ENCODE measurements at places on chromosomes 4 and X.

DNA sequence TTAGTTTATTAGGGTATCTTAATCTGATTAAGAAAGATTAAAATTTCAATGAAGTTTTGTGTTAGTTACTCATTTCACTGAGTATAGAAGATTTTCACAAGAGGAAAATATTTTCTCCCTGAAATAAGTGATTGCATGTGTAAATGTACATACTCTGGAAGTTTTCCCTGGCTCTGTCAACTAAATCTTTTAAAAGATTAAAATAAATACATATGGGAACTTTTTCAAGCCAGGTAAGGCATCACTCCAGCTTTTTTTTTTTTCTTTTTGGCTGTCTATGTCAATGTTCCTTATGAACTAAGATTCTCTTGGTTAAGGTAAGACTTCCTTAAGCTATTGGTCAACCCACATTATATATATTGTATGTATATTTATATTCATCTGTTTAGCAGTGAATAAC, 117.6 kb downstream of the CBR4 start:
- no peak for DNase-seq

DNA sequence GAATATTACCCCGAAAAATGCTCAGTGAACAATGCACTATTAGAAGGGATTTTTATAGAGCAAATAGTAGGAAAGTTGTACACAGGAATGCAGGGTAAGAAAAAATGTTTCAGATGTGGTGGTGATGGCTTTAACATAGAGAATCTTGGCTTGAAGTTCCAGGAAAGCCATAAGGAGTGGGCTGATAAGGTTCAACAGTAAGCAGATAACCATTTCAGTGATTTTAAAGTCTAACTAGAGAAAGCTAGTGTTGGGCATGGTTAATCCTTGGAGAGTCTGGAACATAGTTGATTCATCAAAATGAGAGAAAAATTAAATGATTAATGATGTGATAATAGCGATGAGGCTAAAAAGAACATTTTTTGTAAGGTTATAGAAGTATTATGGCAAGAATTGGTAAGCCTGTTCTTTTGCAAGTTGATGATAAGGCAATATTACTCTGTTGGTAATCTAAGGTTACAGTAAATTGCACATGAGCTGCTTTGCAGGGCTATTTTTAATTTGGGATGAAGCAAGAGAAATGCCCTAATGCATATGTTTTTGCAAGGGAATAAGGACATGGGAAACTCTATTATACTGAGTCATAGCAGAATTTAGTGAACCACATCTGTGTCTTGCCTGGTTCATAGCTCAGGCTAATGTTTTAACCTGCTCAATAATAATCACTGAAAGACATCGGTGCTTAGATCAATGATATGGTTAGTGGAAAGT, 44.3 kb downstream of the GALNTL6 start:
- no peak for DNase-seq

DNA sequence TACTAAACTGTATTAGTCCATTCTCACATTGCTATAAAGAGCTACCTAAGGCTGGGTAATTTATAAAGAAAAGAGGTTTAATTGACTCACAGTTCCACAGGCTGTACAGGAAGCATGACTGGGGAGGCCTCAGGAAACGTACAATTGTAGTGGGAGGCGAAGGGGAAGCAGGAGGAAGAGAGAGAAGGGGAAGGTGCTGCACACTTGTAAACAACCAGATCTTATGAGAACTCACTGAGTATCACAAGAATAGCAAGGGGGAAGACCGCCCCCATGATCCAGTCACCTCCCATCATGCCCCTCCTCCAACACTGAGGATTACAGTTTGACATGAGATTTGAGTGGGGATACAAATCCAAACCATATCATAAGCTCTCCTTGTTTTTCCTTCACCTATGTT, 40.9 kb downstream of the RPA4 start:
- DNase-seq = no peak

GRCh38 chr4:89324671-89325070, 17.1 kb upstream of the GPRIN3 start:
- no peak for DNase-seq

GRCh38 chr4:124636788-124637187, 75.7 kb downstream of the ANKRD50 start:
- no peak for DNase-seq

- DNase-seq = peak; percentile 22
Observed at GRCh38 chr4:184506527-184507121, 32.3 kb upstream of the IRF2 start.

DNA sequence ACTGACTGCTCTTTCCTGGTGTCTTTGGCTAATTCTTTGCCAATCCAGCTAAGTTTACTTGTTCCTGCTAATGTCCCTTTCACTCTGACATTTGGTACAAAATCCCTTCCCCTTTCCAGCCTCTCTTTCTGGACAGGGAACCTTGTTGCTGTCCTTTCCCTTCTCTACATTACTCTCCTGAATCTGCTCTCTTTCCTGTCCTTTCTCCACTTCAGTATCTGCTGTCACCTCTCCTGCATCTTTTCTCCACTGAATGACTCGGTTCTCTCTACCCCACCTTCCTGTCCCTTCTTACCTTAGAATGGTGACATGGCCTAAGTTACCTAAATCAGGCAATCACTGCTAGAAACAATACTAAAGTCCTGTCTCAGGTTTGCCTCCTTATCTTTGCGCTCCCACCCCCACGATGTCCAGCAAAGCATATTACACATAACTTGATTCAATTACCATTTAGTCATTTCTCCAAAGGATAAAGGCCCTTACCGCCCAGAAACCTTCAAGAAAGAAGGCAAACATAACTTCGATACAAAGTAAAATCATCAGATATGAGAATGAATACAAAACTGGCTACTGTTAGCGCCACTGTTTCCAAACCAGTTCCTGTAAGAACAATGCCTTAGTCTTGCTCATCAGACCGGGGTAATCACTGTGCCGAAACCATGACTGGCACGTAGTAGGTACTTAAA, 890 bp downstream of the BOD1L1 start:
- no peak for DNase-seq

DNA sequence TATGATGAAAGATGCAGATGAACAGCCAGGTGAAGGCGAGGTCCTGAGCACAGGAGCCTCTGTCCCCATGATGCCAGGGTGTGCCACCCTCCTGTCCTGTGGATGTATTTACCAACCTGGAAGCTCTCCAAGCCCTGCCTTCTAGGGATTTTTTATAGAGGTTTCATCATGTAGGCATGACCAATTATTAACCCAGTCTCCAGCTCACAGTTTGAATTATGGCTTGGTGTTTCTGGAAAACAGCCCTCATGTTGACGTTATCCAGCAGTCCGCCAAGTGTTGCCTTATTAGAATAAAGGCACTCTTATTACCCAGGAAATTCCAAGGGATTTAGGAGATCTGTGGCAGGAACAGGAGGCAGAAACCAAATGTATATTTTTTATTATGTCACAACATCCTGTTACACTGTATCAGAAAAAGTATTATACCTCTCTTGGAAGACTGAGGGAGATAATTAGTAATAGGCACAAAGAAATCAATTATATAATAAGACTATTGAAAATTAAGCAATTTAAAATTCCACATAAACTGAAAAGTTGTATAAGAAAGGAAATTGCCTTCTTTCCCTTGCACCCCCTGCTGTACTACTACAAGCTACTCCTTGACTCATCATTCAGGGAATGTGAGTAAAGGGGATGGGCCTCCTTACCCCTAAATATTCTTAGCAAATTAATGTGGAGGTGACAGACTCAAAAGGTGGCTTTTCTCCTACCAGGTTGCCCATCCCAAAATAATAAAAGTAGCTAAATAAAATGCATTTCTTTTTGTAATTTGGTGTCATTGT, 129.6 kb downstream of the ZNF330 start:
- no peak for DNase-seq

DNA sequence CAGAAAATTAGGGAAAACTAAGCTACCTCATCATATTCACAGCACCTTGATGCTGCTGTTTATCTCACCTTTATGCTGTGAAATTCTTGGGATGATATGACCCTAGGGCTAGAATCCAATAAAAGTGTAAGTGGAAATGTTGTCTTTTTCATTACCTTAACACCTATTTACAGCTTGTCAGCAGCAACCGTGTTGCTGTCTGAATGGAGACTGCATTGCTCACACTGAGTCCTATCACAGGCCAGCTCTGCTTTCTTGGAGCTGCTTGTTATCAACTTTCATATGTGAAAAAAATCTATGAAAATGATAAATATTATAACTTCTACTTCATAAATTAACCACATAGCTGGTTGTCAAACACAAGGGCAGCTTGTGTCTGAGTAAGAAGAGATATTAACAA, 789.5 kb downstream of the TECRL start:
- DNase-seq = no peak

DNA sequence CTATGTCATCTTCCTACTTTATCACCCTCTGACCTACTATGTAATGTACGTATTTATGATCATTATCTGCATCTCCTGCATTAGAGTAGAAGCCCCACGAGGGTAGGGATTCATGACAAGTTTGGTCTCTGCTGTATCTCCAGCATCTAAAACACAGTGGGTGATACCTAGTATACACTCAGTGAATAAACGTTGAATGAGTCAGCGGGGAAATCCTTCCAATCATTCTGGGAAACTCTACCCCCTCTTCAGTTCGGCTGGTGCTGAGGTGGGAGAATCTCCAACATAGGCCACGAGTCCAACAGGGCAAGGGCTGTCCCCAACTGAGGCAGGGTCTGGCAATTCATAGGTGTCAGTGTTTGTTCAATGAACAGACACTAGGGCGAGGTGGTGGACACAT, 74.4 kb upstream of the EFNB1 start:
- no peak for DNase-seq

GRCh38 chr4:169158046-169158445, 112.7 kb downstream of the SH3RF1 start:
- DNase-seq = no peak

DNA sequence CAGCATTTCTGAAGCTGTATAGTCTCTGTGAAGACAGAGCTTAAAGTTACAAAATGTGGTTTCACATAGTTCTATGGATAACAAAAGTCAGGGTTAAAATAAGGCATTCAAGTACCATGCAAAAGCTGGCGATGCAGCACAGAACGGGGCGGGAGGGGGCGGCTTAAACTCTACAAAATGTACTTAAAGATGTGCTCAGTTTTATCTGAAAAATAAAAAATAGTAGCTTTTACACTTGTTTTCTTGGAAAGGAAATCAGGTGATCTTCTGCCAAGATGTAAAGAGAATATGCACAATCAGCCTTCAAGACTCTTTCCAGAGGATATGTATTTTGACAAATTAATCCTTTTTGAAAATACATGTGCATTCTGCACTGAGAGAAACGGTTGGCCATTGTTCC, 301.7 kb upstream of the EMCN start:
- no peak for DNase-seq

DNA sequence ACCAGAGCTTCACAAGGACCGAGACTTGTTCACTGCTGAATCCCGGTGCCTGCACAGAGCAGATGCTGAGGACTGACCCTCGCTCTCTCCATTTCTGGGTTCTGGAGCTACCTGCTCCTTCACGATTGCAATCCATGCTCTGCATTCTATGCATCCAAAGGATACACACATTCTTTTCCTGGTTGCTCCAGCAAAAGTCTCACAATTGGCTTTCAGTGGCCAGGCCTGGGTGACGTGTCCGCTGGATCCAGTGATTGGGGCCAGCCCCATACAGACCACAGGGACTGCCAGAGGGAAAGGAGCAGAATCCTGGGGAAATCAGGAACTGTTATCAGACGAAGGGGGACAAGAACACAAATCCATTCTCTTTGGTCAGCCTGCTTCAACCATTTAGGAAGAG, 14.9 kb upstream of the CDKN2AIP start:
- DNase-seq = no peak
